ENCODE measurements at places on chromosomes 6 and 20. TPM values are rescaled to one million over a fixed set of nuclear protein-coding genes. Genes with fewer than 3 reads are reported as not detected.

The RAB44 gene
- polyA plus RNA-seq, result not detected

The CAP2 gene
- polyA plus RNA-seq, result 1.9 TPM

The TTK gene
- not detected for polyA plus RNA-seq

DNA sequence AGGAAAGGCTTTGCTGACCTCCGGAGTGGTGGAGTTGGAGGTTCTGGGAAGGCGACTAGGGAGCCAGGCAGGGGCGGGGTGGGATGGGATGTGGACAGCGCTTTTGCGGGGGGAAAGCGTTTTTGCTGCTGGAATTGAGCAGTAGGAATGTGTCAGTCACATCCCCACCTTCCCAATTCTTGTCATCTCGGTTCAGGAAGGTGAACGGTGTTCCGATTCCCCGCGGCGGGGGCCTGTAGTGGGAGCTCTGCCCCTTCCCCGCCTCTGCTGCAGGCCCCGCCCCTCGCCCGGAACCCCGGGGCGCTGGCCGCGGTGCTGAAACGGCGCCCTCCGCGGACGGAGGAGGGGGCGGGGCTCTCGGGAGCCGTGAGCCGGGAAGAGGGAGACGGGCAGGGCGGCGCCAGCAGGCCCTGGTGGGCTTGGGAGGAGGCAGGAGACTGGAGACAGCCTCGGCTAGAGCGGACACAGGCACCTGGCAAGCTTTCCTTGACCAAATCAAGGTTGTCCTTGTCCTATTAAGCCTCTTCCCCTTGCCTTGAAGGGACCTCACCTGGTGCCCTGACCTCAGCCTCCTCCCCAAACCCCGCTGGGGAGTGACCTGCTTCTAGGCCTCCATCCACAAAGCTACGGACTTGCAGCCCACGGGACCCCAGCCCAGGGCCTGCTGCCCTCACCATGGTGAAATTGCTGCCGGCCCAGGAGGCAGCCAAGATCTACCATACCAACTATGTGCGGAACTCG, at the start of gene LHFPL5:
LHFPL5 (plus strand) TSS at position 357 of the 741 bp plus-strand sequence; CDS start at position 676, 319 bp downstream.
- H3K4me1 ChIP-seq, result no peaks in the 10 kb centered on the region
- DNase-seq, result peak; percentile 37
- no peak within 1 kb of the TSS for H3K27ac ChIP-seq
- no peak within 1 kb of the TSS for H3K4me3 ChIP-seq
- H3K27me3 ChIP-seq, result peaks cover 7% of the 10 kb centered on the region

DNA sequence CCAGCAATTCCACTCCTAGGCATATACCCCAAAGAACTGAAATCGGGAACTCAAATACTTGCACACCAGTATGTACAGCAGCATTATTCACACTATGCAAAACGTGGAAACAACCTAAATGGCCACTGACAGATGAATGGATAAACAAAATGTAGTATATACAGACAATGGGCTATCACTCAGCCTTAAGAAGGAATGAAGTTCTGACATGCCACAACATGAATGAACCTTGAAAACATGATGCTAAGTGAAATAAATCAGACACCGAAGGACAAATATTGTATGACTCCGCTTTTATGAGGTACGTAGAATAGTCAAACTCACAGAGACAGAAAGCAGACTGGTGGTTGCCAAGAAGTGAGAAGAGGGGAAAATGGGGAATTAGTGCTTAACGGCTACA, 59.1 kb upstream of the CCN6 start:
- H3K27ac ChIP-seq, result no peak overlapping the region
- DNase-seq, result no peak
- H3K36me3 ChIP-seq, result no peaks in the 10 kb centered on the region
- H3K4me3 ChIP-seq, result no peak overlapping the region

DNA sequence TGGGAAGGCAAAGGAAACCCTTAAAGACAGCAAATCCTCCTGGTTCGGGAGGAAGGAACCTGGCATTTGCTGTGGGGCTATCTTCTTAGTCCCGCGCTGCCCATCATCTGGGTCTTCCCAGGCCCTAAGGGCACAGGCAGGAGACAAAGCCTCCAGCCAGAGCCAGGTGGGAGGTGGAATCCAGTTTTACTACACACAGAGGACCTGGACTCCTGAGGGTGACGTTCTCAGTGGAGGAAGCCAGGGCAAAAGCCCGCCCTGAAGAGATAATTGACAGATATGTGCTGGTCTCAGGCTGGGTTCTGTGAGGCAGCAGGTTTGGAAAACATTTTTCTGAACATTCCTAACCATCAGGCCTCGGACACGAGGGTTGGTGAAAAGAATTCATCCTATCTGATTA, 88.4 kb upstream of the AGPAT4 start:
- H3K4me3 ChIP-seq, result no peak overlapping the region
- DNase-seq, result no peak
- H3K27ac ChIP-seq, result no peak overlapping the region
- peaks cover 3% of the 10 kb centered on the region for H3K4me1 ChIP-seq
- no peaks in the 10 kb centered on the region for H3K36me3 ChIP-seq

DNA sequence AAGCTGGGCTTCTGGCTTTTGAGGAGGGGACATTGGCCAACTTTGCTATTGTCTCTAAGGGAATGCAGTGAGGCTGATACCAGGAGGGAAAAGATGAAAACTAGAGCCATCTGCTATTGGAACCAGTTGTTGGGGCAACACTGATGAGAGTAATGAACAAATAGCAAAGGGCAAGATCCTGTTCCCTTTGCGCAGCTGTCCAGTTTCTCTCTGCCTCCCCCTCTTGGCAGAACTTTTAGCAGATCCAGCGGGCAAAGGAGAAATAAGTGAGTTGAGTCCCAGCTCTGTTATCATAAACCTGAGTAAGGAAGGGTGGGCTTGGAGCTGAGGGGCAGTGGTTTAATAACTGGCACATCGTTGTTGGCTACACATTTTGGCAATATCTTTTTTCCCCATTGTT, 126.8 kb downstream of the AKAP7 start:
- H3K27ac ChIP-seq, result no peak overlapping the region
- no peaks in the 10 kb centered on the region for H3K27me3 ChIP-seq
- H3K4me1 ChIP-seq, result peaks cover 21% of the 10 kb centered on the region
- no peaks in the 10 kb centered on the region for H3K36me3 ChIP-seq

DNA sequence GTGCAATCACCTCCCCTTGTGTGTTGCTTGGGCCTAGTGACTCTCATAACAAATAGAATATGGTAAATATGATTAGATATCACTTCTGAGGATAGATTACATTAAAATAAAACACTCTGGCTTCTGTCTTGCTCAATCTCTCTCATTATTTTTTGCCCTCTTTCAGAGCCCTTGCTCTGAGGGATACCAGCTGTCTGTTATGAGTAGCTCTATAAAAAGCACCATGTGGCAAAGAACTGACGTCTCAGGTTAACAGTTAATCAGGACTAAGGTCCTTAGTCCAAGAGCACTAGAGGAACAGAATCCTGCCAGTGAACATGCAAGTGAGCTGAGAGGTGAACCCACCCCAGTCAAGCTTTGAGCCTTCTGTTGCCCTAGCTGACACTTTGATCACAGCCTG, 402.2 kb upstream of the HTR1E start:
- no peak overlapping the region for H3K4me3 ChIP-seq
- no peaks in the 10 kb centered on the region for H3K36me3 ChIP-seq
- no peak for DNase-seq
- H3K4me1 ChIP-seq, result peaks cover 3% of the 10 kb centered on the region
- no peak overlapping the region for H3K27ac ChIP-seq
- no peaks in the 10 kb centered on the region for H3K27me3 ChIP-seq

DNA sequence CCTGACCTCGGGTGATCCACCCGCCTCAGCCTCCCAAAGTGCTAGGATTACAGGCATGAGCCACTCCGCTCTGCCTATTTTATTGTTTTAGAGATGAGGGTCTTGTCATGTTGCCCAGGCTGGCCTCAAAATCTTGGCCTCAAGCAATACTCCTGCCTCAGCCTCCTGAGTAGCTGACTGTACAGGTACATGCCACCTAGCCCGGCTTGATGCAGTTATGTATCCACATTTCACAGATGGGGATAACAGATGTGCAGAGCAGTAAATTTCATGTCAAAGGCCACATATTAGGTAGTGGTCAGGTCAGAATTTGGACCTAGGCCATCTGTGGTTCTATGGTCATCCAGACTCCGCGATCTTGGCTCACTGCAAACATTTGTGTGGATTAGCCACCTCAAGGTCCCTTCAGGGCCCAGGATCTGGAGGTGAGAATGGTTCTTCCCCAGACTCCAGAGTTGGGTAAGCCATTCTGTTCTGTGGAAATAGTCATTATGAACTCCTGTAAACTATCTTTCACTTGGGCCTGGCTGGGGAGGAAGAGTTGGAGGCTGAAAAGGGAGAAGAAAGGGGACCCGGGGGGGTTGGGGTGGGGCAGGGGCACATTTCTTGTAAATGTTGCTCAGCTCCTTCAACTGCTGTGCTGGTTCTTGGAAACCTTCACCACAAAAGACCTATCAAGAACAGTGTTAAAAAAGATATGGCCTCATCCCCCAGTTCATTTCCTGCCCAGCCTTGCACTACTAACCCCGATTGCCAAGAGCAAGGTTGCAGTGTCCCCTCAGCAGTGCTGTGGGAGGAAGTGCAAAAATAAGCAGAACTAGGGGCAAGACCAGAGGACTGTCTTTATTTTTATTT, 13.0 kb downstream of the PIM1 start:
- no peak for DNase-seq
- H3K36me3 ChIP-seq, result no peaks in the 10 kb centered on the region
- H3K27ac ChIP-seq, result no peak overlapping the region
- H3K4me1 ChIP-seq, result peaks cover 2% of the 10 kb centered on the region
- H3K27me3 ChIP-seq, result no peaks in the 10 kb centered on the region
- H3K4me3 ChIP-seq, result no peak overlapping the region

DNA sequence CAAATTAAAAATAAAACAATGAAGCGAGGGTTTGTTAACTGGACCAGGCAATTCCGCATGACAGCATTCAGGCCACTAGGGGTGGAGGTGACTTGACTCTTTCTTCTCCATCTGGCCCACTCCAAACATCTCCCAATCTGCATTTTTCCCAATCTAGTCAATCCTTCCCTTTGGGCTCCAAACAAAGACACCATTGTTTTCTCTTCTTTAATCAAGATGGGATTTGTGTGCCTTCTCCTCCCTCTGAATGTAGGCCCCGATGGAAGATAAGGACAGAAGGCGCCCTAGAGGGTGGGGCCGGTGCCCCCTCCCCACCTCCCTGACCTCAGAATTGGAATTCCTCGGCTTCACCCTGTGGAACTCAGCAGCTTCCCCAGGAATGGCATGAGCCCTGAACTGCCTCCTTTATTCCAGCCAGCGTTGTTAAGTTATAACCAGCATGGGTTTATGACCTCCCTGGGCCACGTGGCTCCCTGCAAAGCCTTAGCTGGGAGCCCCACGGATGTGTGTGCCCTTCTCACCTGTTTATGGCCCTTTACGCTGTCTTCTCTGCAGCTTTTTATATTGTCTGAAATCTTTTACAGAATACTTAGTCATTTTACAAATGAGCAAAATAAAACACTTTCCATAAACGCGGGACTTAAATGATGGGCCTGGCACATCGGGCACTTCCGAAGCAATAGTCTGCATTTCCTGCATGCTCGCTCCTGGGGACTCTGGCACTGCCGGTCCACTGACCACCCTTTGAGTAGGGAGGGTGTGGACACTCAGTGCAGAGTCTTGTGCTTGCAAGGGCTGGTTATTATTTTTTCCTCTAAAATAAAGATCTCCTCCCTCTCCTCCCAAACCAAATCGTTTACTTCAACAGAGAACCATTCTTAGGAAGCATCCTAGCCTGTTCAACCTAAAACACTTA, 24.5 kb downstream of the OVOL2 start:
- no peaks in the 10 kb centered on the region for H3K4me1 ChIP-seq
- no peak overlapping the region for H3K4me3 ChIP-seq
- DNase-seq, result peak; percentile 80
- H3K27me3 ChIP-seq, result no peaks in the 10 kb centered on the region

DNA sequence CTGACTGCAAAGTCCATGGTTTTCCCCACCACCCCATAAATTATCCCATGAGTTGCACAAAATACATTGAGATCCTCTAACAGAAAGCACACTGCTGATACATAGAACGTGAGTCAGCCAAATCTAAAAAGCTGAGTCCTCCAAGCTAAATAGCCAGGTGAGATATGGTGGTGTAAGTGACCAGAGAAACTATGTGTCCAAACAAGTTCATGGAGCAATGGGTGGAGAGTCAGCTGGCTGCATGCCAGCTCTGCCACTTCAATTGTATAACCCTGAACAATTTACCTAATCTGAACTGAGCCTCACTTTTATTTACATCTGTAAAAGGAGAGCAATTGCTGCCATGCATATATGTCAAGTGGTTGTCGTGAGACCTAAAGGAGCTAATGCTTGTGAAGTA, 9.7 kb downstream of the SNAP25 start:
- no peaks in the 10 kb centered on the region for H3K4me1 ChIP-seq
- no peak for DNase-seq
- no peaks in the 10 kb centered on the region for H3K27me3 ChIP-seq
- H3K36me3 ChIP-seq, result no peaks in the 10 kb centered on the region
